ENCODE measurements at places on chromosomes 3 and 15. TPM values are rescaled to one million over a fixed set of nuclear protein-coding genes. Genes with fewer than 3 reads are reported as not detected.

Gene UBE3A
- 90.0 TPM for total RNA-seq

Gene WNT7A
- 54.5 TPM for total RNA-seq

Gene OR5K2
- not detected for total RNA-seq

Gene C3orf70
- total RNA-seq: under 0.01 TPM

Gene COL6A6
- not detected for total RNA-seq

Gene GOLGA8H
- total RNA-seq: 0.99 TPM

Gene MYO1E
- 444 TPM for total RNA-seq

Gene CFAP92
- not detected for total RNA-seq

Gene NLGN1
- total RNA-seq: 20.4 TPM

Gene EIF1B
- 27.8 TPM for total RNA-seq

Gene HRH1
- total RNA-seq: 80.7 TPM

Gene TF
- total RNA-seq: not detected

GRCh38 chr3:55549177-55549576 lies 62.1 kb upstream of the WNT5A start:
- no peak for DNase-seq

- DNase-seq: no peak
Measured at GRCh38 chr15:57696146-57696545, 10.4 kb upstream of the POLR2M start.

GRCh38 chr15:43941555-43941954 lies 114.8 kb downstream of the WDR76 start:
- DNase-seq: no peak

DNA sequence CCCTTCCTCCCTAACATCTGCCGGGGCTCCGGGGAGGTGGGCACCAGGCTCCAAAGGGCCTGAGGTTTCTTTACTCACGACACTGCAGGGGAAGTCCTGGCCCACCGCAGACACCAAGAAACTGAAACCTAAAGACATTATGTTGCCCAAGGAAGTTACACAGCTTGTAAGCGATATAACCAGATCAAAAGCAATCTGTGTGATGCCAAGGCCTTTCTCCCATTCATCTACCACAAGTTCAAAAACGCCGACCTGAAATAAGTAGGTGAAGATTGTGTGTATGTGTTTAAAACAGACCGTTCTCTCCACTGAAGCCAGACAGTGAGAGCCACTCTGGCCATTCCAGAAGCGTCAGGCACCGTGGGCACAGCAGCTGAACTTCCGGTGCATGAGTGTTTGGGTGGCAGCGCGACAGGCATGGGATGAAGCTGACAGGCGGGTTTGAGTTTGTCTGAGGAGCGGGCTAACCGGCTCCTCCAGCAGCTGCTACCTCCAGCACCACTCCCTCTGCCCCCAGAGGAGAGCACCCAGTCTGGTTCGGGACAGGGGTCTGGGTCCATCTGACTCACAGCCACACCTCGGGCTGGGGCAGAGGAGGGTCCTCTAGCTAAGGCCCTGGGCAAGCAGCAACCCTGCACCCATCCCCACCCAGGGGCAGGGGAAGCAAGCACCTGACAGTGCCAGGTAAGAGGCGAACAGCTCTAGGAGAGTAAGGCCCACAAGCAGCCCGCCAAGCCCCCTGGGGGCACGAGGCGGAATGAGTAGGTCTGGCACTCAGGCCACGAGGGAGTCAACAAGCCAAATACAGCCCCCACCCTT lies 1.3 kb downstream of the TNK2 start:
- no peak for DNase-seq

DNA sequence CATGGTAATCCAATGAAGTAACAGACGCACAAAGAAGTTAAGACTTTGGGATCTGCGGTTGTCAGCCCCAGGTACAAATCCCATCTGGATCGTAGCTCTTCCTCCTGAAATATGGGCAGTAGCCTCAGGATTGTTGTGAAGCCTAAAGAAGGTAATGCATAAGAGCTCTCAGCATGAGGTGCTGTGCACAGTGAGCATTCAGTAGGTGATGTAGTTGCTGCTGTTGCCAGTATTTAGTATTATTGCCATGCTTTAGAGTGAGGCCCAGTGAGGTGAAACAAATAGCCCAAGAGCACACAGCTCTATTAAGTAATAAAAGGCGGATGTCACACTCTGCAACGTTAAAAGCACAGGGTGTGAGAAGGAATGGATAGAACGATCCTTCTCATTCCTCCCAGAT lies 225.7 kb downstream of the GABRG3 start:
- no peak for DNase-seq

DNA sequence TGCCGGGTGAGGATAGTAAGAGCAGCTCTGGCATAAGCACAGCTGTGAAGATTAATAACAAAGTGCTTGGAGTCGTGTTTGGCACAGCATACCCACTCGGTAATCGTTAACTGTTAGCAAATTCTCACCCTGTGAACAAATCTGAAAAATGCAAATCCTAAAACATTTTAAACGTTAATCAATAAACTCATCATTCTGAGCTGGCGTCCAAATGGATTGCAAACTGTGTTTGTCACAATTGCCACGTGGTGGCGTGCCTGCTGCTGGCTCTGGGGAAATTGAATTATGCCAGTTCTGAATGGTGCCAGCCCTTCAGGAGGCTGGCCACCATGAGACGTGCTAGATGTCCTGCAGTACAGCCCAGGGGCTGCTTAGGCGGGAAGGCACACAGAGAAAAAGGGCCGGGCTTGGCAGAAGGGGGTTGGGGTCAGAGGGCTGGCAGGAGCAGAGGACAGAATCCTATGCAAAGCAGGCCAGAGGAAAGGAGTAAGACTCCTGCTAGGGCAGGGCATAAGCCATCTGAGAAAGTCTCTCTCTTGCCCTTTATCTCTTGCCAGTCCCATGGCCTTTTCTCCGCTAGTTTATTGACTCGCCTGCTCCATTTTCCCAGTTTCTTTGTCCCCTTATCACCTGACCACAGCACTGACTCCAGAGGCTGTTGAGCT lies 22.1 kb upstream of the POLG start:
- DNase-seq: peak; percentile 21

DNA sequence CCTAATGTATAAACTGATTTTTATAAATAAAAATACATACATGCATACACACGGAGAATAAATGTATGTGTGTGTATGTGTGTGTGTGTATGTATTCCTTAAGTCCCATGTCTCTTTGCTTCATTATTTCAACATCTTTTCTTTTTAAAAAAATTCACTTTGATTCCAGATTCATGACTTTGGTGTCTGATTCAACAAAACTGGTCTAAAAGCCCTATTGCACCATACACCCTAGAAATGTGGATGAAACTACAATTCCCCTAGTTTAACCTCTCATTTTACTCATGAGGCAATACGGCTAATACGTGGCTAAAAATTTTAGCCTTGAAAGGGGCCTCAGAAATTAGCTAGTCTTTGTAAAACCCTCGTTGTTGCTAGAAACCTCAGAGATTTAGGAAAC lies 228.1 kb downstream of the ADAMTS9 start:
- no peak for DNase-seq

- DNase-seq: peak; percentile 89
Measured at GRCh38 chr3:149621218-149622005, 36.4 kb downstream of the WWTR1 start.

GRCh38 chr3:18111796-18112232 lies 313.3 kb downstream of the SATB1 start:
- DNase-seq: no peak

GRCh38 chr3:65406470-65406869 lies 632.2 kb downstream of the MAGI1 start:
- DNase-seq: peak; percentile 70

- DNase-seq: no peak
Measured at GRCh38 chr3:126039870-126040269, 44.1 kb downstream of the SLC41A3 start.

DNA sequence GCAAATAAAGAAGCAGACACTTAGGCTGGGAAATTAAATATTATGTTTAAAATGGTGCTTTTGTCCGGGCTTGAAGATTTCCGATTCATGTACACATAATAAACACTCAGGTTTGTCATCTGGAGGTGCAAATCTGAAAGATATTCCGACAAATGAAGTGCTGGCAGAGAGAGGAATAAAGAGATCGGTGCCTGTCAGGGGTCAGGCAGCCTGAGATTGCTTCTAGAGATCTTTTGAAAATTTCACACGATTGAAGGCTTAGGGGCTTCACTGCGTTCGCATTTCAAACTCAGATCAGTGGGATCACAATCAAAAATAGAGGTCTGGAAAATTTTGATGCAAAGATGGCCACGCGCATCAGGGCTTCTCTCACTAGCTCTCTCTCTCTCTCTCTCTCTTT lies 33.2 kb downstream of the NR2F2 start:
- DNase-seq: no peak

- no peak for DNase-seq
Measured at GRCh38 chr3:183033746-183034145, 53.4 kb upstream of the DCUN1D1 start.

DNA sequence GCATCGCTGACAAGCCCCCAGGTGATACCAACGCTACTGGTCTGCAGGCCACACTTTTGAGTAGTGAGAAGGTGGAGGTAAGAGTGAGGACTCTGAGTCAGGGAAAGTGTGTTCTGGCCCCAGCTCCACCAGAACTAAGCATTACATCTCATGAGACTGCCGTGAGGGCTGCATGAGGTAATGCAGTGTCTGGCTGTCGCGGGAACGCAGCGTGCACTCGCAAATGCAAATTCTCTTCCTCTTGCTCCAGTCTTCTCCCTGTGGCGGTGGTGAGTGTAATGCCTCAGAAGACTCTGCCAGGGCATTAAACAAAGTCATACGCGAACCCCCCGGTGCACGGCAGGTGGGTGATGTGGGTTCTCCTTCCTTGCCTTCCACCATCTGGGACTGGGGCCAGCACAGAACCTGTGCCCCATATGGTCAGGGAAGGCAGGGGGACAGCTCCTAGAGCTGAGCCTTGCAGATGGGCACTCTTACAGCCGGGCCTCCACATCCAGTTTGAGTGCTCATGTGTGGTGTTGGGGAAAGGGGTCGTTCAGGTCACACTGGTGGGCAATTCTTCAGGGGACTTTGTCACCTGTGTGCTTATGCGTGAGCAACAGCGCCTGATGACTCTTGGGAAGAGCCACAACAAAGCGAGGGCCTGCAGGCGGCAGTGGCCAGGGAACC lies 175.8 kb downstream of the XXYLT1 start:
- no peak for DNase-seq

DNA sequence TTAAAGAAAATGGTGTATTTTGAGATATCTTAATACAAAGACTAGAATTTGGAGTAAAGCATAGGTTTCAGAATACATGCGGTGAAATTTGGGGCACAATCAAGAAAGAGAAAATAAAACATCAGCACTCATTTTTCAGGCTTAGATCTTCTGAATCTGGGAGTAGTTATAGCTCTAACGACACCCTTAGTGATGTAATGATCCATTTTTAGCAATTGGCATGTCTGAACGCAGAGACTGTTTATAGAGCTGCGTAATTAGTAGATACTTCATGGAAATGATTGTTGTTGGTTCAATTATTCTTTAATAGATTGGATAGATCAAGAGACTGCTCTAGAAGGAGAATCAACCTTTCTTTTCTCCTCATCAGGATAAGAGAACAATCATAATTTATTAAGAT lies 47.5 kb upstream of the SNRK start:
- no peak for DNase-seq

DNA sequence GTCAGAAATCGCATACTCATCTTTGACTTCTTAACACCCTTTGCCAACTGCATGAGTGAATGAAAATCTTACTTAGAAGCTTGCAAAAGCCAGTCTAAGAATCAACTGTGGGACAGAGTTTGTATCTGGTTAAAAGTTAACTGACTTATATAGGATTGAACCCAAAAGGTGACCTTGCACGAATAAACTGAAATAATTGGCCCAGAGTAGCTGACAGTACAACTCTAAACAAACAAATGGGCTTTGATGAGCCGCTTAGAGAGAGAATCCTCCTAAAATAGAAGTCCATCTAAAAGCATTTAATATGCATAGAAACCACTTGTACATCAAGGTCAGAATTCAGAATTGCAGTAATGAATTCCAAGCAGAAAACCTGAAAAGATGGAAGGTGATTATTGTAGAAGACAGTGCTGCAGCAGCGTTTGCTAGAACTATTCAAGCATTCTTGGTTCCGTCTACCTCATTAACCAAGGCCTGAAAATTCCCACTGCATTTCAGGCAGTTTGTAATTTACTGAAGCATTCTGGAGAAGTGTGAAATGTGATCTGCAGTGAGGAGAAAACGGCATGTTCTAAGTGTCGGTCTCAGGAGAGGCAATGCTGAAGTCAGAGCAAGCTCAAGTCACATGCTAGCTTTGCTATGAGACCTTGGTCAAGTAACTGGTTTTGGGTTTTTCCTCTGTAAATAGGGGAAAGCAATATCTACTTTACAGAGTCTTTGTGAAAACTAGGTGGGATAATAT lies 103.7 kb downstream of the CADPS start:
- DNase-seq: no peak
